Cortex of kidney (tissue), 1 donor: ENCODE measurements at places on chromosomes 12 and 14.

- DNase-seq, result no peak
Observed at GRCh38 chr12:8734873-8735381, 37.1 kb downstream of the RIMKLB start.

DNA sequence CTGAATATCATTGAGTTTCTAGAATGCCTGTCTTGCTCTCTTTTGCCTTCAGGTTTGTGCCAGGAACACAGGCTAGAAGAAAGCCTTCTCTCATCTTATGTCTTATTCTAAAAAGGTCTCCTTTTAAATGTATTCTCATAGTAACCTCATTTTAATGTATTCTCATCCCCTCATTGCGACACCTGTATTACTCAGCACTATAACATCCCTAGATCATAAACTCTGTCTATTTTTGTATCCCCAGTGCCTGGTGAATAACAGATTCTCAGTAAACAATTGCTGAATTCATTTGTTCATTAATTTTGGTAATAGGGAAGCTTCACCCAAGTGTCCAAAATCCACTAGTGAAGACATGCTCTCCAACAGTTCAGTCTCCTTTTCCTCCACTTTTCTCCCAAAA lies 8.8 kb upstream of the LRRK2 start:
- no peak for DNase-seq

DNA sequence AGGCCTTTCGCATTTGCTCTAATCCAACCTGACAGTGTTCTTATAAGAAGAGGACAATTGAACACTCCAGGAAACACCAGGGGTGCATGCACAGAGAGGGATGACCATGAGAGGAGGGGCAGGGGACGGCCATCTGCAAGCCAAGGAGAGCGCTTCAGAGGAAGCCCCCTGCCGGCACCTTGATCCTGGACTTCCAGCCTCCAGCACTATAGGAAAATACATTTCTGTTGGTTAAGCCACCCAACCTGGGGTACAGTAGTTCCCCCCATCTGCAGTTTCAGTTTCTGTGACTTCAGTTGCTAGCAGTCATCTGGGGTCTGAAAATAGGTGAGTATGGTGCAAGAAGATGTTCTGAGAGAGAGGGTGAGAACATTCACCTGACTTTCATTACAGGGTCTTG lies 64.7 kb downstream of the CLMN start:
- no peak for DNase-seq

- DNase-seq, result no peak
Observed at GRCh38 chr14:32102152-32102787, 25.2 kb downstream of the ARHGAP5 start.

DNA sequence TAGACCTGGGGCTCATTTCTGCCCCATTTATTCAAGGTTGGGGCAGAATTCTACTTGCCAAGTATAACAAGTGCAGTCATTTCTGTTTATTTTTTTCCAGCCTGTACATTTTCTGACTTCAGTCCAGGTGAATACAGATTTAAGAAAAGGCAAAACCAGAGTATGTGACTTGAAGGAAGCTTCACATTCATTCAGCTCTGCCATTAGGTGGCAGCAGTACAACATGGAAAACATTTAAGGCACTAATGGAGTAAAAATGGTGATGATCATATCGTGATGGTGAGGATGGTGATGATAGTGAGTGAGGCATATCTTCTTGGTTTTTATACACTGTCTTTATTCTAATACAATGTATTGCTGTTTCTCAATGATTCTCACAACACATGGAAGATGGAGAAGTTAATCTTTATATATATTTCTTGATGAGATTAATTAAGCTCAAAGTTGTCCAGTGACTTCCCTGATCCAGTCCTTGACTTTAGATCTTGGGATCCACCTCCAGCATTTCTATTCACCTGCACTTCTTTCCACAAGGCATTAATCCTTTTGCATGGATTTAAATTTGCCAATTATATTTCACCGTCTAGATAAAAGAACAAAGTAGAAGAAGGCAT lies 176.7 kb upstream of the SEL1L start:
- no peak for DNase-seq

GRCh38 chr14:94451091-94451771 lies 1.4 kb downstream of the SERPINA11 start:
- no peak for DNase-seq

- no peak for DNase-seq
Observed at GRCh38 chr12:92921877-92922276, 7.2 kb downstream of the EEA1 start.

DNA sequence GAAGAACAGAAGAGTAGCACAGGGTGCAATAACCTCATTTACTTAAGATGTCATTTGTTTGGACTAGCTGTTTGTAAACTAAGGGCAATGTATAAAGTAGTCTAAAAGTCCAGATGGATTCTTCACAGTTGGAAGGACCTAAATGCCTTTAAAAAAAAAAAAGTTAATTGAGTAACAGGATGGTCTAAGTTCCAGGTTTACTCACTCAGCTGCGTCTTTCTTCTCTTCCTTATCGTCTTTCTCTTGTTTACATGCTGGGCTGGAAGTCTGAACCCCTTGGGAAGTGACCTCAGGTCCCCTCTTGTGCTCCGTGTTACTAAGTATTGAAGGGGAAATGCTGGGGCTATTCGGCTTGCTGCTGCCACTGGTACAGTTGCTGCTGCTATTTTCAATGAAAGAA lies 82.5 kb downstream of the SH2B3 start:
- no peak for DNase-seq

GRCh38 chr12:45216983-45217485 lies 1.1 kb downstream of the ANO6 start:
- no peak for DNase-seq

- no peak for DNase-seq
Observed at GRCh38 chr12:101327546-101327945, 47.6 kb downstream of the UTP20 start.

DNA sequence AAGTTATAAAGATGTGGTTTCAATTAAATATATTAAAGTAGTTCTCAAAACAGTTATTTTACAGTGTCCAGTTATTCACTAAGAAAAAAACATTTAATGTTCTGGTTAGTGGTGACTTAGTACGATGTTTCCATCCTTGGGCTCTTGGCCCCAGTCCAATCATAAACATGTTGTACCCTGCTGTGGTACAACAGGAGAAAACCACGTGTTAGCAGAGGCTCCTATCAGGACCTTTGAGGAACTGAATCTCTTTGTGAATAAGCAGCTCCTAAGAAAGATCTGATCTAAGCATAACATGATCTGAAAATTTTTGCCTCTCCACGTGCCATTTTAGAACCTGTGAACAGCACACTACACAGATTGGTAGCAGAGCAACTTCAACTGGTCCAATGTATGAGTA lies 234.0 kb downstream of the SYT1 start:
- DNase-seq, result no peak

DNA sequence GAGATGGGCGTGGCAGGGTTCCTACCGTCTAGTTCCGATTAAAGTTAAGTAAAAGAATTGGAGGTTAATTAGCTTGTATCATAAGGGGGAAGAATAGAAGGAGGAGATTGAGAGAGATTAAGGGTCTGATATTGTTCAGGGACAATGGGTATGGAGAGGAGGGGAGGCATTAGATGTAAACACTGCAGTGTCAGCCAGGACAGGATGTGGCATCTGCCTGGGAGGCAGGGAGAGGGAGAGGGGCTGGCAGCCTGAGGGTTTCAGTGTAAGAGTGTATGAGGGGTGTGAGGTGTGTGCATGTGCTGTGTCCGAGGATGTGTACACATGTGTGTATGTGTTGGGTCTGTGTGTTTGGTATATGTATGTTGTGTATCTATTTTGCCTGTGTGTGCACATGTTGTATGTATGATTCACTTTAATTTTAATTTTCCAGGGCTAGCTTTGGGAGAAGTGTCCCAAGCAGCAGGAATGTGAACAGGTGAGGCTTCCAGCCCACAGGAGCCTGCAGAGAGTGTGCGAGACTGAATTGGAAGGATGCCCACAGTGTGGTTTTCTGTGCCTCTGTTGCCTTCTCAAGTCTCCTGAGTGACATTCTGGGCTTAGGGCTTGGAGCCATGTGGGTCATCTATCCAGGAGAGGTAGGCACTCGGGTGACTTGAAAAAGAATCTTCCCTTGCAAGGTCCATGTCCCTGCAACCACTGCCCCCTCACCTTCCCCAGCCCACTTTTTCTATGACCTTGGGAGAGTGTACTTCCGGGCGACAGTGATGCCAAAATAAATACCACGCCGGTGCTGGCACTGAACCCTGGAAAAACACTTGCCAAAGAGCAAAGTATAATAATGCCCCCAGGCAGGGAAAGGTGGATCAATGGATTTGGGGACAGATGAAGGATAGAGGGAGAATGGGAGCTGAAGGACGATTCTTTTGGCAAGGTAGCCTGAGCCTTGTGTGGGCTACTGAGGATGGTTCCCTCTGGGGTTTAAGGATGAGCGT lies 36.8 kb upstream of the DCD start:
- no peak for DNase-seq

DNA sequence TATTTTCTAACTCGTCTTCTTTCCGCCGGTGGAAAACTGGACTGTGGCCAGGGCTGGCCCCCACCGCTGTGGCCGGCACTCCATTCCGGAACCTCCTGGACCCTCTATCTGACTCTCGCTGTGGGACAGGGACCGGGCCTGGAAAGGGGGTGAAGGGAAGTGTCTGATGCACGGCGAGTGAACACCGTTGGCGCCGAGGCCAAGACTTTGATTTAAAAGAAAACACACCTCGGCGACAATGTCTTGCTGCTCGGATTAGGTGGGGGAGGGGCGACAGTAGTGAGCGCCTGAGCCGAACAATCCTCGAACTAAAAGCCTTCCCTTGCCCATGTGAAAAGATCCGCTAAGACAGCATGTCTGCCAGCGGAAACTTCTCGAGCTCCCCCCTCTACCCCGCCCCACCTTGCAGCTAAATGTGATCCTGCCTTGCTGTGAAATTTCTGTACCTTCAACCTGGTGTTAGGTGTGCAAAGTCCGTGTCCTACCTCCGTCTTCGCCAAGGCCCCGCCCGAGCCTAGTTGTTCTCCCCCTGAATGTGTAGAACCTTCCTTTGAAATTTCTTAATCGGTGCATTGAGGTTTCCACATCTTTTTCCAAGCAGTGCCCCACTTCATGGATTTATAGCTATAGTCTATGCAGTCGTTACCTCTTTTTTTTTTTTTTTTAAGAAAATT lies 862 bp upstream of the HOTAIR start:
- no peak for DNase-seq

- no peak for DNase-seq
Observed at GRCh38 chr12:99916555-99916954, 68.2 kb downstream of the ANKS1B start.

- DNase-seq, result no peak
Observed at GRCh38 chr12:115351514-115352077, 667.6 kb upstream of the TBX3 start.

DNA sequence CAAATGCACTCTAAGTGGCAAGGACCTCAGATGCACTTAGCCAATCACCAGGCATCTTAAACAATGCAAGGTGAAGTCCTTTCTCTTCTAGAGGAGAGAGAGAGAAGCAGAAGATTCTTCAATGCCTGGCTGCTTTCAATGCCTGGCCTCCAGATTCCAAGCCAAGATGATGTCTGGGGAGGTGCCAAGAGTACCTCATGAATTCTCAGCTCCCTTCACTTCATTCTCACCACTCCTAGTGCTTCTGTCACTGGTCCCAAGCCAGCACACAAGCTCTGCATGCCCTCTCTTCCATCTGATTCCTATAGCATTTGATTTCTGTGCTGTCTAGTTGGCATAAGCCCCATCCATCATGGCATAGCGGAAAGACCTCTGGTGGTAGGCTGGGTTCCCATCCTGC lies 225.0 kb downstream of the KSR2 start:
- no peak for DNase-seq

- DNase-seq, result no peak
Observed at GRCh38 chr12:100216337-100216736, 15.7 kb downstream of the ACTR6 start.

DNA sequence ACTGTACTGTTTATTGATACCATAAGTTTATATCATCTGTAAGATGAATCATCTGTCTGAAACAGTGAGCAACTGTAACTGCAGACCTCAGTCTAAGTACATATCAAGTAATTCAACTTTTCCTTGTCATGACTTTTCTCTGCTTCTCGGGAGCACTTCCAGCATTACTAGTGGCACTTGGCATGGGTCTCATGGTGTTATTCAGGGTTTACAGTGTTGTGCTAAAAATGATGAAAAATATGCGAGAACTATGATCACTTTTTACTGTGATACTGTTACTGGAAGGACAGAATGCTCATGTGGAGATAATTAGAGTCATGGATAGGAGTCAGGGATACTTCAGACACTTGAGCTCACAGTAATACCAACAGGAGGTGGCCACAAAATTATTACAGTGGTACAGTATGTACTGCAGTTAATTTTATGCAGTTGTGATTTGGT lies 8.3 kb downstream of the KTN1 start:
- no peak for DNase-seq
